ENCODE measurements at places on chromosomes 3 and 15.
A peak's percentile ranks its signal among the peaks of the same experiment; 100 is the strongest.

GRCh38 chr3:109804697-109805096 is 467.4 kb upstream of the DPPA4 start:
- no peak overlapping the region for H3K27ac ChIP-seq
- no peaks in the 10 kb centered on the region for H3K36me3 ChIP-seq
- DNase-seq, result no peak
- H3K4me3 ChIP-seq, result no peak overlapping the region
- no peaks in the 10 kb centered on the region for H3K27me3 ChIP-seq

- H3K36me3 ChIP-seq, result no peaks in the 10 kb centered on the region
- no peak for DNase-seq
- H3K4me3 ChIP-seq, result no peak overlapping the region
- H3K27me3 ChIP-seq, result no peaks in the 10 kb centered on the region
- H3K4me1 ChIP-seq, result no peaks in the 10 kb centered on the region
Measured at GRCh38 chr15:76460871-76461270, 124.3 kb downstream of the ISL2 start.

- H3K4me1 ChIP-seq, result no peaks in the 10 kb centered on the region
- no peak overlapping the region for H3K4me3 ChIP-seq
- 0 out of 2 replicates have a peak, but pooled peaks cover 2% of the 10 kb centered on the region for H3K27me3 ChIP-seq
- no peak overlapping the region for H3K27ac ChIP-seq
- no peaks in the 10 kb centered on the region for H3K36me3 ChIP-seq
- no peak for DNase-seq
Measured at GRCh38 chr3:65252266-65252665, 564.5 kb upstream of the ADAMTS9 start.

DNA sequence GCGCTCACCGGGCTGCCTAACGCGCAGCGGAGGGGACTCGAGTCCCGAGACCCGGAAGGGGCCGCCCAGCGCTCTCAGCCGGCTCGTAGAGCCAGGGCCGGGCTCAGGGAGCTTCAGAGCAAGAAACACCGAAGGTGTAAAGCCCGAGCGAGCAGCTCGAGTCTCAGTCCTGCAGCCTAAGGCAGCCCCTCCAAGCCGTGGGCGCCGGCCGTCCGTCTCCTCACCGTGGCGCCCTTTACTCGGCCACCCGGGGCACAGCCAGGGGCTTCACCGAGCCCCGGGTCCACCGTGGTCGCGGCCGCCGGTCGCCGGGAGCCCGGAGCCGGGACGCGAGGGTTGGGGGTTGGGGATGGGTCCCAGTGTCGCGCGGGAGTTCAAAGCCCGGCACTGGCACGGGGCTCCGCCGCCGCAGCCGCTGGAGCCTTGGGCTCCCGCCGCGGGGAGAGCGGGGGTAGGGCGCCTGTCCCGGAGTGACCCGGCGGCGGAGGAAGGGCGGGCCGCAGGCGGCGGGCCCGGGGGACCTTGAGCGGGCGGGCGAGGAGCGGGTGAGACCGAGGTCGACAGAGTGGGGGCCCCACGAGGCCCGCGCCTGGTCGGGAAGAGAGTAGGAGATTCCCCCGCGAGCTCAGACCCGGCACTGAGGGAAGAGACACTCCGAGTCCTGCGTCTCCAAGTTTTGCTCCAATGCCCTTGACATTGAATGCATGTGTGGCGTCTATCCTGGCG is 26.9 kb upstream of the THRB start:
- H3K27me3 ChIP-seq, result no peaks in the 10 kb centered on the region
- no peaks in the 10 kb centered on the region for H3K4me1 ChIP-seq
- no peak overlapping the region for H3K27ac ChIP-seq
- no peaks in the 10 kb centered on the region for H3K36me3 ChIP-seq

DNA sequence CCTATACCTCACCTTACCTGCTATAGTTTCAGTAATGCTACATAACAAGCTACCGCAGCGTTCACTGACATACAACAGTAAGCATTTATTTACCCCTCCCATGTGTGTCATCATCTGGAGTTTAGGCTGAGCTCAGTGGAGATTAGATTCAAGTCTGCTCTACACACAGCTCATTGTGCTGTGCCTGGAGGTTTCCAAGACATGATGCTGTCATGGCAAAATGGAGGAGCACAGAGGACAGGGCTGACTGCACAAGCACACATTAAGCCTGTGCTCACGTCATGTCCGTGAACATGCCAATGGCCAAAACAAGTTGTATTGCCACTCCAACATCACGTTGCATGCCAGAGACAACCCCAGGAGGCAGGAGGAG is 333.8 kb upstream of the TRIM42 start:
- no peaks in the 10 kb centered on the region for H3K4me1 ChIP-seq
- peaks cover 6% of the 10 kb centered on the region for H3K27me3 ChIP-seq
- no peaks in the 10 kb centered on the region for H3K36me3 ChIP-seq
- no peak for DNase-seq
- H3K4me3 ChIP-seq, result no peak overlapping the region
- H3K27ac ChIP-seq, result no peak overlapping the region

- DNase-seq, result no peak
- no peaks in the 10 kb centered on the region for H3K27me3 ChIP-seq
- H3K36me3 ChIP-seq, result no peaks in the 10 kb centered on the region
- no peak overlapping the region for H3K27ac ChIP-seq
- no peak overlapping the region for H3K4me3 ChIP-seq
- H3K4me1 ChIP-seq, result no peaks in the 10 kb centered on the region
Measured at GRCh38 chr3:14253022-14253706, 74.5 kb downstream of the LSM3 start.

DNA sequence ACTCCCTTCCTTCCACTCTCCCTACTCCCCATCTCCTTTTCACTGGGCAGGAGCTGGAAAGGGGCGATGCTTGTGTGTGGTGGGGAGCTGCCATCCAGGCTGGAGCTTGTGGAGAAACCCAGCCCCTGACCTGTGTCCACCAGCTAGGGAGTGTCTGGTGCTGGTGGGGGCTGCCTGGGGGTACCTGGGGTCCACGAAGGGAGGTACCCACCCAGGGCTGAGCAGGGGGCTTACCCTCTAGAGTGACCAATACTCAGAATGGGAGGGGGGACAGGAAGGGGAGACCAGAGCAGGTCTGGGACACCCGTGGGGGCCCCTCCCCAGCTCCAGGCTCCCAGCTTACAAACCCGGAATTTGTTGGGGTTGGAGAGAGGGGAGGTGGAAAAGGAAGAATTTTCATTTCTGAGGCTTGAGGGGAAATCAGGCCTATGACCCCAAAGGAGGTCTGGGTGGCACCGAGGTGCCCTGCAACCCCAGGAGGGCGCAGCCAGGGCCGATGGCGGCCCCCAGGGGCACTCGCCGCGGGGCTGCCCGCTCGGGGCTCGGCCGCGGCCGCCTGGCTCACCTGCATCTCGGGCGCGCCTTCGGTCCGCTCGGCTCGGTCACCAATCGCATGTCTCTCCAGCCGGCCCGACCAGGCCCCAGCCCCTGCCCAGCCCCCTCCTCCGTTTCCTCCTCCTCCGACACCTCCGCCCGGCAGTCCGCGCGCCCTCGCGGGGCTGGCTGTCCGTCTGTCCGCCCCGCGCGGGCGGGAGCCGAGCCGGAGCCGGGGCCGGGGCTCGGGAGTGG is 773 bp downstream of the LINGO1 start:
- H3K27ac ChIP-seq, result no peak overlapping the region
- DNase-seq, result no peak
- no peaks in the 10 kb centered on the region for H3K4me1 ChIP-seq
- H3K27me3 ChIP-seq, result no peaks in the 10 kb centered on the region

DNA sequence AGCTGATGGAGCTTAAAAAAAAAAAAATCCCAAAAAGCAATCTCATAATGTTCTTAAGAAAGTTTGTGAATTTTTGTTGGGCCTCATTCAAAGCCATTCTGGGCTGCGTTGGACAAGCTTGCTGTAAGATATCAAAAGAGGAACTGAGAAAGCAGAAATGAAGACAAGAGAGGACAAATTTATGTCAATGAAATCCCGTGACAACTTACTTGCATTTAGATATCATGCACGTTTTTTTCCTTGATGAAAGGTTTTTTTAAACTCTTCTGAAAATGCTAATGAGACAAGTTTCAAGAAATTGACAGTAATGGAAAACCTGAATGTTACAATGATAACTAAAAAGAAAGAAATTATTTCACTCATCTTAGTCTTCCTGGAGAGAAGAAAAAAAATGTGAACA is 662.9 kb downstream of the SQOR start:
- no peaks in the 10 kb centered on the region for H3K27me3 ChIP-seq
- no peak overlapping the region for H3K27ac ChIP-seq
- peak; percentile 47 for DNase-seq
- H3K4me1 ChIP-seq, result no peaks in the 10 kb centered on the region
- no peaks in the 10 kb centered on the region for H3K36me3 ChIP-seq

DNA sequence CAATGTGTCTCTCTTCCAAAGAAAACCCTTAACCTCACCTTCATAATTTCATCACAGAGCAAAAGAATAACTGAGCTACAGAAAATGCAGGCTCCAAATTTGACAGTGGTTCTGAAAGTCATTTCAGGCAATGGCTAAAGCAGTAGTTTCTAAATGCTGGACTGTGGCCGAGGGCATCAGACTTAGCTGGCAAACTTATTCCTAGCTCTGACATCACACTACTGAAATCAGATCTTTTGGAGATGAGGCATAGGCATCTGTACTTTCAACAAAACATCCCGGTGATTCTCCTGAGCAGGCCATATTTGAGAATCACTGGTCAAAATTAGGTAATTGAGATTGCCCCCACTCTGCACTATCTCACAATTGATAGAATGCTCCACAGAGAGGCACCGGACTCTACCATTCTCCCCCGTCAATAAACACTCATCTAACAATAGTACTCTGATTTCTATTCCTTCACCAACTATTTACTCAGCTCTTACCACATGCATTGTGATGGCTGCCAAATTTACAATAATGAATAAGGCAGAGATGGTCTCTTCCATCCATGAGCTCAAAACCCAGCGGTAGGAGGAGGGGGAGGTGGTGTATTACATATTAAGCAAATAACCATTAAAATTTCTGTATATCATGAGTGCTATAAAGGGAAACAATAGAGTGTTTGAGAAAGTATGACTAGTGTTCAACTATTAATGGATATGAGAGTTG is 57.3 kb upstream of the SPRED1 start:
- no peak for DNase-seq
- H3K27me3 ChIP-seq, result no peaks in the 10 kb centered on the region
- no peaks in the 10 kb centered on the region for H3K36me3 ChIP-seq
- H3K4me3 ChIP-seq, result no peak overlapping the region
- H3K27ac ChIP-seq, result no peak overlapping the region

DNA sequence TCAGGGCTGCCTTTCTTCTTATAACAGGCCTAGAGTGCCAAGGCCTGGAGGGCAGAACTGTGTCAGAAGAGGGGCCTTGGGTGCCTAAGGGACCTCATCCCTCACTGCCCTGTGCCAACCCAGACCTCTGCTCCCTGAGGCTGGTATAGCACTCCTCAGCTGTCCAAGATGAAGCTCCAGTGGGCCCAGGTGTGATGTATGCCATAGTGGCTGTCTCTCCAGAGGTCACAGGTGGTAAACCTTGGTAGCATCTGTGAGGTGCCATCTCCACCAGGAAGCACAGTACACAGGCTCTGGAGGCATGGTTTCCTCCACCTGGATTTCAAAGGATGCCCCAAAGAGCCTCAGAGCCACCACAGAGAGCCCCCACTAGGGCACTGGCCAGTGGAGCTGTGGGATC is 12.3 kb upstream of the KLHL40 start:
- no peaks in the 10 kb centered on the region for H3K36me3 ChIP-seq
- no peaks in the 10 kb centered on the region for H3K4me1 ChIP-seq
- H3K4me3 ChIP-seq, result no peak overlapping the region
- DNase-seq, result no peak

- H3K4me1 ChIP-seq, result peaks cover 17% of the 10 kb centered on the region
- no peak overlapping the region for H3K4me3 ChIP-seq
- no peak for DNase-seq
- H3K36me3 ChIP-seq, result peaks cover 66% of the 10 kb centered on the region
Measured at GRCh38 chr3:177041730-177042551, 155.3 kb downstream of the TBL1XR1 start.

DNA sequence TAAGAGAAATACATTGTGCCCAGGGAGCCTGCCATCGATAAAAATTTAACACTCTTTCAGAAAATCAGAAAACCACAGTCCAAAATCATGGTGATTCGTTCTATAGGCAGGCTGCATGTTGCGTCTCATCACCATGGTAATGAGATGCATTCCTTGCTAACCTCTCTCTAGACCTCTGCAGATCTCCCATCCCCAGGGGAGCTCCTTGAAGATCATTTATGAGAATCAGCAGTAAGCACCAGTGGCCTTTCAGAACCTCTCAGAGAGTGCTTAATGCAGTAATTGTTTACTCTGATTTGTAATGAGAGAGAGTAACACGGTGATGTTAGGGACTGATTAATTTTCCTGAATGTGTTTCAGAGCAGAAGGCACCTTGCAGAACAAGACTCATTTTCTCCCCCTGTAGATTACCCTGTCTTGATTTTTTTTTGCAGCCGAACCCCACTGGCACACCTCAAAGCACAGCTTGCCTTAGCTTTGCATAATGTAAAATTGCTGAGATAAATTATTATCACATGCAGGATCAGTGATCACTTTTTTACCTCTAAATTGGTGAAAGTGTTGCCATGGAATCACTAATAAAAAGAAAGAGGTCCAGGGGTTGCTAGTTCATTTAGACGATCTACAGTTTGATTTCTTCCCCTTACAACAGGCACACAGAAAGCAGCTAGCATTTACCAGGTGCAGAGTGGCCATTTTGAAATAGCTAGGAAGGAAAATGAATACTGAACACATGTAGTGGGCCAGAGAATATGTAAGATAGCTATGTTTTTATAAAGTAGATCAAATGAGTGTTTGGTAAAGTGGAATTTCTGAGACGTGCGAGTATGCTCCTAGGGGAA is 98.9 kb upstream of the CHL1 start:
- H3K36me3 ChIP-seq, result no peaks in the 10 kb centered on the region
- DNase-seq, result no peak

GRCh38 chr3:170734043-170734734 is 135.8 kb downstream of the RPL22L1 start:
- DNase-seq, result no peak
- no peak overlapping the region for H3K27ac ChIP-seq
- no peaks in the 10 kb centered on the region for H3K36me3 ChIP-seq
- no peaks in the 10 kb centered on the region for H3K27me3 ChIP-seq
- no peaks in the 10 kb centered on the region for H3K4me1 ChIP-seq

DNA sequence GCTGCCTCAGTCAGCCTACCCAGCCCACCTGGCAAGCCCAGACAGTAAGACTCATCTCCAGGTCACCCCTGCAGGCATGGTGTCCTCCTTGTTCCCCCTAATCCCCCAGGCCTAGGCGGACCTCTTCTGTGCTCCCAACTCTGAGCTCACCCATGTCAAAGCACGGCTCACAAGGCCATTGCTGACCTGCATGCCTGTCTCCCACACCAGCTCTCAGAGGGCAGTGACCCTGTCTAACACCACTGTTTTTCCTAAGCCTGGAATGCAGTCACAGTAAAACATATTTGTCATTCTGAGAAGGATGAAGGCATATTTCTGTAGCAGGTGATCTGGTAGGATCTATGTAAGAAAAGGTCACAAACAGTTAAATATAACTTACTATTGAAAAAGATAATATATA is 110.3 kb upstream of the HACD2 start:
- H3K4me3 ChIP-seq, result no peak overlapping the region
- DNase-seq, result no peak
- H3K36me3 ChIP-seq, result no peaks in the 10 kb centered on the region
- no peak overlapping the region for H3K27ac ChIP-seq
- H3K4me1 ChIP-seq, result no peaks in the 10 kb centered on the region
- H3K27me3 ChIP-seq, result no peaks in the 10 kb centered on the region

- H3K27me3 ChIP-seq, result no peaks in the 10 kb centered on the region
- H3K4me1 ChIP-seq, result peaks cover 11% of the 10 kb centered on the region
- no peak overlapping the region for H3K27ac ChIP-seq
Measured at GRCh38 chr15:65821070-65821469, 29.0 kb upstream of the DENND4A start.

GRCh38 chr15:52789601-52790168 is 451 bp downstream of the ONECUT1 start:
- peaks cover 20% of the 10 kb centered on the region for H3K4me1 ChIP-seq
- peak overlapping the region; percentile 75 for H3K4me3 ChIP-seq
- H3K27ac ChIP-seq, result no peak overlapping the region

All from Karpas-422 (cell line).